SW 1271 (cell line): ENCODE measurements at places on chromosomes 4 and X.

DNA sequence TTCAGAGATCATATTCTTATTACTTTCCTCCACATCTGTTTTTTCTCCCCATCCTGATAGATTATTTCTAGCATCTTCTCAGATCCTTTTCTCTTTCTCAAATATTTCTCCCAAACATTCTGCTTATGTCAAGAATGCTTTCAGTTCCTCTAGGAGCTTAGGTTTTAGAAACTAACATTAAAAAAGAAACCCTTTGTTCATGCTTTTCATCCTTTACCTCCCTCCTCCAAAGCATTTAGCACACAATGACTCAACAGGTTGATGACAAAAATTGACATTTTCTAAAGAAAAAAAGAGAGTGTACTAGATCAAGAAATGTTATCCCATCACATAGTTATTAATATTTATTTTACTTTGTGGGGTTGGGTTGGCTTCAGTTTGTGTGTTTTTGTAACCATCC is 16.5 kb upstream of the ALB start:
- no peak for DNase-seq

GRCh38 chrX:14194711-14195110 is 165.0 kb upstream of the GEMIN8 start:
- no peak for DNase-seq

DNA sequence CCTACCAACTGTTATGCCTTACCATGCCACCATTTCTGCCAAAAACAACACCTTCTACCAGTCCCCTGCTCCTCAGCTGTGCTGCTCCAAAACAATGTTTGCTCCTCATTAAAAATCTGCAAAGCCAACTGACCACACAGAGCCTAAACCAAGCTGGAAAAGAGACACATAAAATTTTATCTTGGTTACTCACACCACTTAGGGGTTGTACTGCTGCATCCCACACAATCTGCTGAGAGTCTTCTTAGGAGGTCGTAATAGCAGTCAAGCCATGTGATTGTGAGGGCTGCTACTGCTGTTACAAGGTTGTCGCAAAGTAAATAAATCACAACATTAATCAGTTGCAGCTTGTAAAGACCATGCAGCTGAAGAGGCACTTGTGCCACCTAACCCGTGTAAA is 607.4 kb upstream of the FAM241A start:
- no peak for DNase-seq

DNA sequence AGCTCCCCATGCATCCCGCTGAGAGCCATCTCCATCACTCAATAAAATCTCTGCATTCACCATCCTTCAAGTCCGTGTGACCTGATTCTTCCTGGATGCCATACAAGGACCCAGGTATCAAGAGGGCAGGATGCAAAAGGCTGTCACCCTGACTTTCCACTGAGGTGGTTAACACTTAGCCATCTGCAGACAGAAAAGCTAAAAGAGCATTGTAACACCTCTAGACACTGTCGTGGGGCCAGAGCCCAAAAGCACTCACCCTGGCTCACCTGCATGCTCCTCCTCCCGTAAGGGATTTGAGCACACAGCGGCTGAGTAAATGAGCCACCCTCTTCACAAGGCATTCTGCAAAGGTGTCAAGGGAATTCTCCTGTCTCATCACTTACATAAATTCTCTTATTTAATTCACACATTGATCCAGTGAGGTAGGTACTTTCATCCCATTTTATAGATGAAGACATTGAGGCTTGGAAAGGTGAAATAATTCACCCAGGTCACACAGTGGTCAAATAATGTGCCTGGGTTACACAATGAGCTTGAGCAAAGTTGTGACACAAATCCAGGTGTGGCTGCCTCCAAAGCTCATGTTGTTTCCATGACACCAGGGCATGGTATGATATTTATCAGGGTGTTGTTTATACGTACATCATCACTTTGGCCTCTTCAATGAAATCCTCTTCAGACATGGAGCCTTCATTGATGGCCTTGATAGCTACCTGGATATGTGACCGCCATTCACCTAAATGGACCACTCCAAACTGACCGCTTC is 48.0 kb downstream of the TXK start:
- DNase-seq, result no peak

DNA sequence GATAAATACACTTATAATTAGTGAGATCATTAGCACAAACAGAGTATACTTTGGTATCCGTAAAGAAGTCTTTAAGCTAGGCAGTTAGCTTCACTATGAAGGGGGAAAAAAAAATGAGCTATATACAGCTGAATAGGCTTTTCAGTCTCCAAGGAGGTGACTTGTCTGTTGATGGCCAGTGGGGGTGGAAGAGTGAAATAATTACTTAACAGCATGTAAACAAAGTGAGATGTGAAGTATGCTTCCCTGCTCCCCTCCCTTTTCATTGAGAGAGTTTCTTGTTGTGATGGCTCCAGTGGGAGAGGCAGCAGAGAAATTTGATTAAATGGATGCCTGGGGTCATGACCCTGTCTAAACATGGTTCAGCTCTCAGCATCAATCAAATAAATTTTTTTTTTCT is 180.9 kb downstream of the DACH2 start:
- no peak for DNase-seq

- no peak for DNase-seq
These were observed 131.4 kb downstream of the KLHL13 start for GRCh38 chrX:117985241-117985640.
